Stimulated activated CD4-positive, alpha-beta T cell treated with anti-CD3 and anti-CD28 coated beads, Interleukin-4, amount 100 ng/mL, for 4 hours (primary cell): ENCODE measurements at places on chromosomes 12 and 14.

GRCh38 chr12:16606201-16606849 lies 363 bp upstream of the LMO3 start:
- DNase-seq: no peak

DNA sequence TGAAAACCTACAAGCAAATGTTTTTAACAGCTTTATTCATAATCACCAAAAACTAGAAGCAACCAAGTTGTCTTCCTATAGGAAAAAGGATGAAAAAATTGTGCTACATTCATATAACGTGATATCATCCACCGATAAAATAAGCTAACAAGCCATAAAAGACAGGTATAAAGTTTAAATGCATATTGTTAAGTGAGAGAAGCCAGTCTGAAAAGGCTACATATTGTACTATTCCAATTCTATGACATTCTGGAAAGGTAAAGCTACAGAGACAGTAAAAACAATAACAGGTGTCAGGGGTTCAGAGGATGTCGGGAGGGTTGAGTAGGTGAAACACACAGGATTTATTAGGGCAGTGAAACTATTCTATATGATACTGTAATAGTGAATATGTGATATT lies 22.7 kb downstream of the CDKL1 start:
- DNase-seq: no peak

GRCh38 chr14:50469982-50470381 lies 62.4 kb downstream of the MAP4K5 start:
- no peak for DNase-seq

DNA sequence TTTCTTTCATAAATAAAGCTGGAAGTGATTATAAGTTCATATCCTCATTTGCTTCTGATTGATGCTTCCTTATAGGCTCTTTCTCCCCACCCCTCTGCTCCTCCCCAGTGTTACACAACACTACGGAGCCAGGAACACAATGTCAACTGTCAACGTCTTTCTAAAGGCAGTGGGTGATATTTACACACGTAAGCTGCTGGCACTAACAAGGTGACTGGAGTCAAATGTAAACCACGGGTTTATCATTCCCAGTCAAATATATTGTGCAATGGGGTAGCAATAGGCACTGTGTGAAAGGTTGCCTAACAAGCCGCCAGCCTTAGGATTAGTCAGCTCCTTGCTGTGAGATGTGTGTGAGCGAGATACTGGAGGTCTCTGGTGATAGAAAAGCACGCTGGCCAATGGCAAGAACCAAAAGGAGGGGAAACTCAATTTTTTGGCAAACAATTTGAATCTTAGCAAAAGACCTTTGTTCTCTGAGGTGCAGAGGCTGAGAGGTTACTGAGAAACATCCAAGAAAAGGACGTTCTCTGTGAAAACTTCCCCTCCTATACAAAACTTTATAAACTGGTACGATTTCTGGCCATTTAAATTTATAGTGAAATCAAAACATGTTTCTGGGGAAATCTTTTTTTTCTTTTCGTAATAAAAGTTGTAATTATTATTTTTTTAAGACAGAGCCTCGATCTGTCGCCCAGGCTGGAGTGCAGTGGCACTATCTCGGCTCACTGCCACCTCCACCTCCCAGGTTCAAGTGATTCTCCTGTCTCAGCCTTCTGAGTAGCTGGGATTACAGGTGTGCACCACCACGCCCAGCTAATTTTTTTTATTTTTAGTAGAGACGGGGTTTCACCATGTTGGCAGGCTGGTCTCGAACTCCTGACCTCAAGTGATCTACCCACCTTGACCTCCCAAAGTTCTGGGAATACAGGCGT lies 22.3 kb upstream of the HECTD1 start:
- DNase-seq: no peak

DNA sequence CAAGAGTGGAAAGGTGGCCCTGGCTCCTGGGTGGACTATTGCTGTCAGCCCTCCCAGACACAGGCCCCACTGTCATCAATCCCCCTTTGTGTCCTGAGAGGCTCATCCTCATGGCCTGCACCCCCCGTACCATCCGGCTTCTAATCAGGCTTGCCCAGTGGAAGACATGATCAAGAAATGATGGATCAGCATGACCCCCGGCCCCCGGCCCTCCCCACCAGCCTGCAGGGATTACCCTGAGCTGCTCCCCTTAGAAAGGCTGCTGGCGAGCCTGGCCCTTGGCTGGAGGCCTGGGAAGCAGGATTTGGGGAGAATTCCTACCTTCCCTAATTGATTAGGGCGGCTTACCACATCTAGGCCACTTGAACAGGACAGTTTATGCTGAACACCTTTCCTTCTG lies 171.2 kb downstream of the PIWIL1 start:
- no peak for DNase-seq

DNA sequence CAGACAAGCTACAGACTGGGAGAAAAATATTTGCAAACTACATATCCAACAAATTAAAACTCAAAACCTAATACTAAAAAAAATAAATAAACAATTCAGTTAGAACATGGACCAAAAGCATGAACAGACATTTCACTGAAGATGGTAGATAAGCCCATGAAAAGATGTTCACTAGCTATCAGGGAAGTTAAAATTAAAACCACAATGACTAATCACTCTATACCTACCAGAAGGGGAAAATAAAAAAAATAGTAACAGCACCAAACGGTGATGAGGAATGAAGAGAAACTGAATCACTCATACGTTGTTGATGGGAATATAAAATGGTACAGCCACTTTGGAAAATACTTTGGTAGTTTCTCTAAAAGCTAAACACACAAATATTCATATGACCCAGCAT lies 31.1 kb upstream of the DHRS7 start:
- no peak for DNase-seq

GRCh38 chr14:104927432-104927816 lies 2.7 kb downstream of the PLD4 start:
- DNase-seq: no peak

GRCh38 chr12:23687947-23688346 lies 261.5 kb downstream of the SOX5 start:
- no peak for DNase-seq

- DNase-seq: peak; percentile 84
Measured at GRCh38 chr14:90382491-90383125, 14.2 kb upstream of the CALM1 start.

- no peak for DNase-seq
Measured at GRCh38 chr14:33715227-33715528, 235.7 kb downstream of the EGLN3 start.

DNA sequence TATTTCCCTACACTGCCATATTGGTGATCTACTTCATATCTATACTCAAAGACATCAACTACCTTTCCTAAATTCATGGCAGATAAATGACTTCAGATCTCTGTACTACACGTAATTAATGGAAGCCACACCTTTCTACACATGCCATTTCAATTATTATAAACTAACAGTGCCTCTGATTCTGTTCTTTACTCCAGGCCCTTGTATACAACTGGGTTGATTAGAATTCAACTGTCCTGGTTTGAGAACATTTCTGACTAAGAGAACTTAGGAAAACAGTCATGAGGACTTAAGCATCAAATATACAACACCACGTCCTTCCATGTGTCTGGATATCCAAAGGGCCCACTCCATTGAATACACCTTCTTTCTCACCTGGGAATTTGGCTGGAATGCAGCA lies 1.8 kb downstream of the ACIN1 start:
- DNase-seq: no peak

DNA sequence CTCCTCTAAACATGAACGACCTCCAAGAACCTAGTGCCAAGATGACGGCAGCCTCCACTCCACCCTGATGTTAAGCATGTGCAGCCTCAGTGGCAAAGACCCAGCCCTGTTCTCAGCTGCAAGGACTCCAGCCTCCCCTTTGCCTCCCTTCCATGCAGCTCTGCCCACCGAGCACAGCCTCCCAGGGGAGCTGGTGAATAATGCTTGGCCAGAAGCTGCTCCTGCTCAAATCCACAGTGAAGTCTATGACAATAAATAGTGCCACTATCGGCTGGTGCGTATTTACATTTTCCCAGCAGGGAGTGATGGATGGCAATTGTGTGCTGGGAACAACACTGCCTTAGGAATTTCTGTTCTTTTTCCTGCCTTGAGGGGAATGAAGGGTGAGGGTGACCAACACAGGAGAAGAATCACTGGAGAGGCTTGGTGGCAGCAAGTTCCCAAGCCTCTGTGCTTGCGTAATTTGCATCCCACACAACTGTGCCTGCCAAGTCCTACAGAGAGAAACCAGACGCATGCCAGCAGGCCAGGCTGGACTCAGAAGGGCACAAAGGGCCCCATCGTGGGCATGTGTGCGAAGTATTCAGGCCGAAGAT lies 29.9 kb upstream of the TC2N start:
- DNase-seq: no peak

DNA sequence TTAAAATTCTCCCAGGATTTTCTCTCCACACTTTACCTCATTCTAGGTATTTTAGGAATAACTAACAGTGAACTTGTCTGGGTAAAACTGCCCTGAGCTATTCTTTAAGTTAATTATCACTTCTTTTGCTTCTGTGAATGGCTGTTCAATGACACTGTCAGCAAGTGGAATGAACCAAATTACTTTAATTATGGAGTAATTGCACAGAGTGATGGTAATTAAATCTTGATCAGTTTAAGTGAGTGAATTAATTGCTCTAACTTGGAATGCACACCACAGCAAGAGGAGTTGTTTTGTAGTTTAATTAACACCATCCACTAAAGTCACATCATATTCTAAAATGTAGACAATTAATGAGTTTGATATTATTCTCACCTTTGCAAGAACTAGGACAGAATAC lies 36.2 kb upstream of the TMEM260 start:
- DNase-seq: no peak
